HT1080 (cell line): ENCODE measurements at places on chromosomes 4 and X. TPM values are rescaled to one million over a fixed set of nuclear protein-coding genes. Genes with fewer than 3 reads are reported as not detected.

DNA sequence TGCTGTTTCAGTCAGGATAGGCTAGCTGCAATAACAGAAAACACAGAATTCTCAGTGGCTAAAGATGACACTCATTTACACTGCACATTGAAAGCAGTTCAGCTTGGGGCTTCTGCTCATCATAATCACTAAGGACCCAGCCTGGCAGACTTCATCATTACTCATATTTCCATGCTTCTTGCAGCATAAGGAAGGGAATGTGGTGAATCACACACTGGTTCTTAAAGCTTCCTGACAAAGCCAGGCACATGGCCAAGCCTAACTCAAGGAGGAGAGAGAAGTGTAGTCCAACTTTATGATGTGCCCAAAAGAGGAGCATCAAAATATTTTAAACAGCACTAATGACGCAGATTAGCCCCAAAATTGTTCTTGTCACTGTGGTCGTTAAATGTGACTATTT is 186.5 kb downstream of the BANK1 start:
- DNase-seq, result peak; percentile 96

DNA sequence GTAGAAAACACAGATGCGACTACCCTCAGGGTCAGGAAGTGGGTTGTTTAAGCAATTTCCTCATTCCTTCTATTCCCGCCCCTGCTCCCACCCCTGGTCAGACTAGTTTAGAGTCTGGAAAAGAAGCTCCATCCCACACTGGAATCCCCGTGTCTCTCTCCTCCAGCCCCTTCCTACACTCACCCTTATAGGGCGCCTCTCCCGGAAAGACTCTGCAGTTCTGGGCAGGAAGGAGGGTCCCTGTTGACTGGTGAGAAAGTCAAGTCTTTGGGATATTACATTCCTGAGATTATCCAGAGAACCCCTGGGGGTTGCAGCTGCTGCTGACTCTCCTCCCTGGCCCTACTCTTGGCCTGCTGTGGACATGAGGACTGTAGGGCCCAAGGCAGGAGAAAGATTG is 11.9 kb downstream of the STARD8 start:
- DNase-seq, result peak; percentile 30

- DNase-seq, result peak; percentile 11
Measured at GRCh38 chrX:21153503-21153902, 220.7 kb upstream of the CNKSR2 start.

- DNase-seq, result no peak
Measured at GRCh38 chrX:102154900-102155805, 624 bp downstream of the BEX5 start.

GRCh38 chr4:163693211-163693610 is 198.7 kb downstream of the TMA16 start:
- peak; percentile 53 for DNase-seq

The PHEX gene
- 0.47 and 0.59 TPM in 2 replicates for total RNA-seq

DNA sequence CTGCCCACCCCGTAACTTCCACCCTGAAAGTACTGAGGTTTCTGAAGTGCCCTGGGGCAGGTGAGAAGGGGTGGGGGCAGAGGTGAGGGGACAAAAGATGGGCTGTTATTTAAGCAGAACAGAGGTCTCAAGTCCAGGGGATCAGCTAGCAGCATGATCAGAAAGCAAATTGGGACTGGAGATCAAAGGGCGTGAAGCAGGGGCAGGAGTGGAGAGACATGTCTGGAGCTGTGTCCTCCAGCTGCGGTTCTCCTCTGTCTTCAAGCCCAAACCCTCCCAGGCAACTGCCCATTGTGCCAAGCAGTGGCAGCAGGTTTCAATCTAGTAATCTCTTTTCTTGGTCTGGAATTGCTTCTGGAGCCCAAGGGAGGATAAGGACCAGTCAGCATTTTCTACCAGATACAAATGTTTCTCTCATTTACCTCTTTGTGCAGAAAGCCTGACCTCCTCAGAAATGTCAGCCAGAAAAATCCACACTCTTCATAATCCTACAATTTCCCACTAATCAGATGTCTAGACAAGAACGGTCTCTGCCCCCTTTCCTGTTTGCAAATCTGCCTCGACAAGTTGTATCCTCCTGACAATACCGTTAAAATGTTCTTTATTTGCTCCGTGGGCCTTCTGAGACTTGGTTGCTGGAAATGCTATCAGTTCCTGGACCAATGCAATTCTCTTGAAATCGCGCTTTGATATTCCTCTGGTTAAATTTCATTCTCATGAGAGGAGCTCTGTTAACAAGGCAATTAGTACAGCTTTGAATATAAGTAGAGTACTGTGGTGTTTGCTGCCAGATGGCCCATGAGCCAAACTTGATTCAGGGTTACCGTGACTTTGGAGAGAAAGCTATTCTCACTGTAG is 23.2 kb upstream of the RASL11B start:
- no peak for DNase-seq

The STK32B gene
- 0.37 and 1.1 TPM in 2 replicates for total RNA-seq

- DNase-seq, result no peak
Measured at GRCh38 chr4:5891563-5892322, 1.1 kb downstream of the CRMP1 start.

The MFAP3L gene
- total RNA-seq, result 8.2 and 18.2 TPM in 2 replicates

The TEX11 gene
- not detected in 2 replicates for total RNA-seq

The GASK1B gene
- 0.21 TPM in 1 of 2 replicates, not detected in the other for total RNA-seq

DNA sequence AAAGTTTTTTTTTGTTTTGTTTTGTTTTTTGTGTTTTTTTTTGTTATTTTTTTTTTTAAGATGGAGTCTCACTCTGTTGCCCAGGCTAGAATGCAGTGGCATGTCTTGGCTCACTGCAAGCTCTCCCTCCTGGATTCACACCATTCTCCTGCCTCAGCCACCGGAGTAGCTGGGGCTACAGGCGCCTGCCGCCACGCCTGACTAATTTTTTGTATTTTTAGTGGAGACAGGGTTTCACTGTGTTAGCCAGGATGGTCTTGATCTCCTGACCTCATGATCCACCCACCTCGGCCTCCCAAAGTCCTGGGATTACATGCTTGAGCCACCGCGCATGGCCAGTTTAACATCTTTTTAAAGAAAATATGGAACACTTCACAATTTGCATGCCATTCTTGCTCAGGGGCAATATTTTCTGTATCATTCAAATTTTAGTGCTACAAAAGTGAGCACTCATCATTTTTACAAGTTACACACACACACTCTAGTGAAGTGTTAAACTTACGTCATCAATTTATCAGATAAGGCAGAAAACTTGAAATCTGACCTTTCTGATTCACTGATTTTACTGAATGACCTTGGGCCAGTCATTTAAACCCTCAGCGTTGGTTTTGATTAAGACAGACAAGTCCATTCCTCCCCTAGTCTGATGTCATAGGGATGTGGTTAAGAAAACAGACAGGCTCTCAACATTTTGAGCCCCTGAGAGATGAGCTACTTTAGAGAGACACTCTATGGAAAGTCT is 61.2 kb downstream of the TRIM2 start:
- no peak for DNase-seq

DNA sequence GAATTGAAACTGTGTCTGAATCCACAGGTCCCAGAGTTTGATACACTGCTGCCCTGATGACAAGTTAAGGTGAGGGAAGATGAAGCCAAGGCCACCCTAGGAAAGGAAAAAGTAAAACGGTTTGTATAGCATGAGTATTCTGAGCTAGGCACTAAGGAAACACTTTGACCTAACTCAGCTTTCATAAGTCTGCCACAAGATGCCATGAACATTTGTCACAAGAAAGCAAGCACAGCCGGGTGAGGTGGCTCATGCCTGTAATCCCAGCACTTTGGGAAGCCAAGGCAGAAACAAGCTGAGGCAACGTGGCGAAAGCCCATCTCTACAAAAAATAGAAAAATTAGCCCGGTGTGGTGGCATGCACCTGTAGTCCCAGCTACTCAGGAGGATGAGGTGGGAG is 34.2 kb downstream of the ELOVL6 start:
- DNase-seq, result peak; percentile 59

The STOX2 gene
- total RNA-seq, result not detected in 2 replicates

- no peak for DNase-seq
Measured at GRCh38 chr4:56264873-56265272, 122.4 kb downstream of the AASDH start.

DNA sequence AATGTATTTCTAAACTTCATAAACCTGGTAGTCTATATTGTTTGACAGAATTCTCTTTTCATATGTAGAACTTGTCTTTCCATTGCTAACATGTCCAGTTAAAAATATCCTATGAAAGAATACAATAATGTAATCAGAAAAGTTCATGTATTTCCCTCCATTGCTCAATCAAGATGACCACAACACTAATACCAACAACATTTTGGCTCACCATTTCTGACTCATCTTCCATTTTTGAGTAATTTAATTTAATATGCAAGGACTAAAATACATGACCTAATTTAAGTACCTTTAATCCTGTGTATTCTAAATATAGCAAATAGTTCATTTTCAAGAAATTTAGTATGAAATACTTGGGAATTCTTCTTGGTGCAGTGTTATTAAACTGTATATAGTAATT is 239.5 kb upstream of the GPC4 start:
- no peak for DNase-seq

The GNRHR gene
- total RNA-seq, result not detected in 2 replicates

DNA sequence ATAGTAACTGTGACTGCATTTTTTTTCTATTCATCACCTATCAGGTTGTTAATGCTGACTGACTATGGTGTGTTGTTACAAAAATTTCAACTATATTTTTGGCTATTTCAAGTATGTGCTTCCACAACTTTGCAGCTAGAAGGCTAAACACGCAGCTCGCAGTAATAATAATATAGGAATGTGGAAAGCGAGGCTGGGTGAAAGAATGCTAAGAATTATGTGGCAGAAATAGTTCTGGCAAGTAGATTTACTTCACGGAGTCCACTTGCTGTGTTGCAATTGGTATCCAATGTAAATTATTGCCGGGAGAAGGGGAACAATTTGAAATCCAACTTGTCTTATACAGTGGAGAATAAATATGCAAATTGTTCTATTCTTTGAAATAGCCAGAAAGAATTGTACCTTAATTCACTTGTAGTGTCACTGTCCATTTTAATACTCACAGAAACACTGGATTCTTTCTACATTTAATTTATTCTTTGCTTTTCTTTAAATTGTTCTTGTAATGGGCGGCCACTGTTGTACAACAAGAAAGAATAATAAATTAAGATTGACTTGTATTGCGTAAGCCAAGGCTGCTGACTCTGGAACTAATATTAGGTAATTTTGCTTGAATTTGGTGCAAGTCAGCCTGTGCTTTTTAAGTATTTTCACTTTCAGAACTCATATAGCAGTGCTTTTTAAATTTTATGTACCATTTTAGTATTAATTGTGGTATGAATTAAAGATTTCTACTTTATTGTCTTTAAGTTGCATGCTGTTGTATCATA is 154.9 kb downstream of the FRMPD4 start:
- DNase-seq, result no peak

DNA sequence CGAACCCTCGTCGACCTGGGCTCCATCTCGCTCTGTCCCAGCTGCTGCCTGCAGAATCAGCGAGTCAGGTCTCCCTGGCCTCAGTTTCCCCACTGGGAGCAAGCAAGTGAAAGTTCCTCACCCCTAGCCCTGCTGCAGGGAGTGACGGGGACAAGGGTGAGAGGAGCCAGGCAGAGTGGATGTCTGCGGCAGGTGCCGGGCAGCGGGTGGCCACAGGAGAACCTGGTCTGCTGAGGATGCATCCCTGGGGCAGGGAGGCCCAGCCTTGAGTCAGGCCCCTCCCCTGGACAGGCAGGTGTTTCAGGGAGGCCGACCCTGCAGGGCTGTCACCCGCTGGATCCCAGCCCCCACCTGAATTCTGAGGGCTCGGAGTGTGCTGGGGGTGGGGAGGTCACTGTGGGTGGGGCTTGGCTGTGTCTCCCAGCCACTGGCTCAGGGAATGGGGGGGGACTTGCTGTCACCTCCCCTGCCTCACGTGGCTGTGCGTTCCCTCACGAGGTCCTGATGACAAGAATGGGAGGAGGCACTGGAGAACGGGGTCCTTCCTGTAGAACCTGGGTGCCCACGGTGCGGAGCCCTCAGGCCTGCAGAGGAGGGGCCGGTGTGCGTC is 33.2 kb downstream of the LRPAP1 start:
- no peak for DNase-seq

The PALLD gene
- total RNA-seq, result 44.1 and 47.8 TPM in 2 replicates

DNA sequence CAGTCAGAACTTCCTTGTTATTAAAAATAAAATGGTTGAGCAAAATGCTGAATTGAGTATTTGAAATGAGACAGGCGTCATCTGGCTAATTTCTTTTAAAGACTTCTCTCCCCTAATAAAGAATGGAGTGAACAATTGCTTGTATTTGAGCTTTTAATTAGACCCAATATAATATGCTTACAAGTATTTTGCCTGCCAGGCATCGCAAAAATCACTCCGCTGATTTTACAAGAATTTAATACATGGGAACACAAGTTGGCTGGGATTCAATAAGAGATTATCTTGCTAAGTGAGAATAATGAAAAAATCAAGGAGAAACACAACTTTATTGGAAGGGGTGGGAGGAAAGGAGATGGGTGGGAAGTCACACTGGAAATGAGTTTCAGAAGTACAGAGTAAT is 52.3 kb downstream of the KLF3 start:
- no peak for DNase-seq

DNA sequence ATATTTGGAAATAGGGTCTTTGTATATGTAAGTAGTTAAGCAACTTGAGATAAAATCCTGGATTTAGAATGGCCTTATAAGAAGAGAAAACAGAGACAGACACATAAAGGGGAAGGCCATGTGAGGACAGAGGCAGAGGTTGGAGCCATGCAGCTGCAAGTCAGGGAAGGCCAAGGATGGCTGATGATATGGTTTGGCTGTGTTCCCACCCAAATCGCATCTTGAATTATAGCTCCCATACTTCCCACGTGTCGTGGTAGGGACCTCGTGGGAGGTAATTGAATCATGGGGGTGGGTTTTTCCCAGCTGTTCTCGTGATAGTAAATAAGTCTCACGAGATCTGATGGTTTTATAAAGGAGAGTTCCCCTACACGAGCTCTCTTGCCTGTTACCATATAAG is 76.3 kb downstream of the STK32B start:
- DNase-seq, result no peak

DNA sequence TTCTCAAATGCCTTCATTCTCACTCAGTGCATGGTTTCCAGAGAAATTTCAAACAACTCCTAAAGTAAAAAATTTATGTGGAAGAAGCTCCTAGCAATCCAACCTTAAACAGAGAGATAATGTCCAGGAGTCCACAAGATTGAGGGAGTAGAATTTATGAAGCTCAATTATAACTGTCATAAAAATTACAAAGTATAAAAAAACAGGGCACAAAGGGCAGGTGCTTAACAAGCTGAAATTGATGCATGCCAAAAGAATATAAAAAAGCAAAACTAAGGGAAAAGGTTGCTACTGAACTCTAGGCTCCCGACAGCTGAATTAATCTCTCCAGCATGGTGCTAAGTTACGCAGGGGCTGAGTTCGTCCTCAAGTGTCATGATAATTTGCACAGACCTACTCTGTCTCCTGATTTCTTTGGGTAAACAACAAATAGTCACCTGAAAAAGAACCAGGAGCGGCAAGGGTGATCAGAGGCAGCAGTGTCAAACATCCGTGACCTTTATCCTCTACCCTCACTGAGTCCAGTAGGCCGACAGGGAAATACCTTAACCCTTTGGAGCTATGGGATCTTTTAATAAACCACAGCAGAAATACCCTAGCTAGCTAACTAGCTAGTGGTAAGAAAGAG is 47.2 kb upstream of the RELL1 start:
- DNase-seq, result no peak
